ENCODE measurements at places on chromosomes 7 and 10. TPM values are rescaled to one million over a fixed set of nuclear protein-coding genes. Genes with fewer than 3 reads are reported as not detected.

The XPNPEP1 gene
- 122 TPM for total RNA-seq

The CFAP43 gene
- total RNA-seq: 0.16 TPM

The CREB3L2 gene
- 46.0 TPM for total RNA-seq

The TRIM50 gene
- not detected for total RNA-seq

The CD36 gene
- 26.5 TPM for total RNA-seq

The INSIG1 gene
- 72.1 TPM for total RNA-seq

The HPSE2 gene
- total RNA-seq: 1.8 TPM

The CADPS2 gene
- total RNA-seq: 15.2 TPM

The TMEM213 gene
- total RNA-seq: not detected

The AGAP9 gene
- total RNA-seq: 8.1 TPM

The OR6B1 gene
- not detected for total RNA-seq

The KIF20B gene
- 13.6 TPM for total RNA-seq

The LIPF gene
- total RNA-seq: not detected

The PRKAR2B gene
- total RNA-seq: 9.3 TPM

DNA sequence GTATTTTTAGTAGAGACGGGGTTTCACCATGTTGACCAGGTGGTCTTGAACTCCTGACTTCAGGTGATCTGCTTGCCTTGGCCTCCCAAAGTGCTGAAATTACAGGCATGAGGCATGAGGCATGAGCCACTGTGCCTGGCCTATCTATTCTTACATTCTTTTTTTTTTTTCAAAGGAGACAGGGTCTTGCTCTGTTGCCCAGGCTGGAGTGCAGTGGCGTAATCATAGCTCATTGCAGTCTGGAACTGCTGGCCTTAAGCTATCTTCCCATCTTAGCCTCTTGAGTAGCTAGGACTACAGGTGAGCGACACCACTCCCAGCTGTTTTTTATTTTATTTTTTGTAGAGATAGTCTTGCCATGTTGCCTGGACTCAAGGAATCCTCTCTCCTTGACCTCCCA, 20.5 kb downstream of the RSBN1L start:
- DNase-seq: no peak

GRCh38 chr10:48773580-48773979, 88.9 kb downstream of the WDFY4 start:
- DNase-seq: no peak

GRCh38 chr10:77925795-77926565, 575 bp downstream of the DLG5 start:
- DNase-seq: peak; percentile 70

- no peak for DNase-seq
Measured at GRCh38 chr7:31082017-31082416, 29.9 kb downstream of the ADCYAP1R1 start.

DNA sequence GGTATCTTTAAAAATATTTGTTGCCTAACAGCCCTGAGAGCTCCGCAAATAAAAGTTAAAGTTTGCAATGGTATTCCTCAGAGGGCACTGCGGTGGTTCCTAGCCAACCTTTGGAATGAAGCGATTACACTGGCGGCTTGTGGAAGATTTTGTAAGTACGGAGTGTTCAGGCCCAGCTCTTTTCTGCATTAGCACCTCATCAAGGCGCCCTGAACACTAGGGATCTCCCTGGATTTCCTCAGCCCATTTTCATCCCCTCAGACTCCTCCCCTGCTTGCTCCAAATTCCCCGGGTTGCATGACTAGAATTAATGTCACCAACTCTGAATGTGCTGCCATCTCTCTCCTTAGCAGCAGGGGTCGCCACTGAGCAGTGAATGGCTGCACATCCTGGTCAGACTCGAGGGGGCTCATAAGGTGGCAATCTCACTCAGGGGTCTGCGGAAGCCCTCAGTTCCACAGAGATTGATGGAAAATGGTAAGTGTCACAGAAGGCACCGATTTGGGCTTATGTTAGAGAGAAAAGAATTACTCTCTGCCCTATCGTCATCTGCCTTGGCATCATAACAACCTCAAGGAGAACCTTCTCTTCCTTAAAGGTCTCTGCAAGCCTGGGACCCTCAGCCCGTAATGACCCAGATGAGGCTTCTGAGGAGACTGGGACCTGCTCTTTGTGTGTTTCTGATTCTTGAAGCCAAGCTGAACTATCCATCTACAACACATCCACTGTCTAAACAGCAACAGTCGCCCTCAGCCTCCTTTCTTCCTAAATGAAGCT, 262.8 kb upstream of the AOAH start:
- peak; percentile 67 for DNase-seq

GRCh38 chr7:23419160-23419559, 51.1 kb downstream of the IGF2BP3 start:
- no peak for DNase-seq

DNA sequence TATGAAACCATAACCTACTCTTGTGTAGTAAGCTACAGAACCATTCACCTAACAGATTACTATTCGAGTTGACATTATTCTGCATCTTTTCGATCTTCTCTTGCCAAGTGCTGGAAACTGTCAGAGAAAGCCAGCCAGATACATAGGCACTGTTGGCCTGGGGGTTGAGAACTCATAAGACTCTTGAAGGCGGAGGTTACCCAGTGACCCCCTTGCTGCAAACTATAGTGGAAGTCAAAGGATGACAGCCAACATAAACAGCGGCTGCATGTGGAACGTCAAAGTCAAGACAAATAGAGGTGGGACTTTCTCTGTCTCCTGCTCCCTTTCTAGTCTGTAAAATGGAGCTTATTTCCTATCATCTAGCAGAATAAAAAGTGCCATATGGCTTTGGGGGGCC, 394.2 kb downstream of the LRMDA start:
- no peak for DNase-seq

DNA sequence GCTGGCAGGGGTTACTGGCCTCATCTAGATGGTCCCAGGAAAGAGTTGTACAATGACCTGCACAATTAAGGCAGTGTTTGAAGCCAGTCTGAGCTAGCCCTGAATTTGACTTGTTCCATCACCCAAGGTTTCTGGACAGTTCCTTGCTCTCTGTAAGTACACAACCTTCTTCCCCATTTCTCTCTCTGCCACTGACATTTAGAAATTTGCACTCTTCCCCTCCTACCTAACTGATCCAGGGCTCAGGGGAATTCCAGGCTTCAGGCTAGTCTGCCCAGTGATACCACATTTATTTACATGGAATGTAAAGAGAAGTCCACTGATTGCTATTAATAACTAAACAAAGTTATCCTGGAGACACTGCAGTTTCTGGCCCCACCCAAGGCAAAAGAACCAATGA, 139.0 kb upstream of the GPR26 start:
- no peak for DNase-seq

GRCh38 chr10:126476246-126476645, 88.0 kb upstream of the ADAM12 start:
- no peak for DNase-seq

DNA sequence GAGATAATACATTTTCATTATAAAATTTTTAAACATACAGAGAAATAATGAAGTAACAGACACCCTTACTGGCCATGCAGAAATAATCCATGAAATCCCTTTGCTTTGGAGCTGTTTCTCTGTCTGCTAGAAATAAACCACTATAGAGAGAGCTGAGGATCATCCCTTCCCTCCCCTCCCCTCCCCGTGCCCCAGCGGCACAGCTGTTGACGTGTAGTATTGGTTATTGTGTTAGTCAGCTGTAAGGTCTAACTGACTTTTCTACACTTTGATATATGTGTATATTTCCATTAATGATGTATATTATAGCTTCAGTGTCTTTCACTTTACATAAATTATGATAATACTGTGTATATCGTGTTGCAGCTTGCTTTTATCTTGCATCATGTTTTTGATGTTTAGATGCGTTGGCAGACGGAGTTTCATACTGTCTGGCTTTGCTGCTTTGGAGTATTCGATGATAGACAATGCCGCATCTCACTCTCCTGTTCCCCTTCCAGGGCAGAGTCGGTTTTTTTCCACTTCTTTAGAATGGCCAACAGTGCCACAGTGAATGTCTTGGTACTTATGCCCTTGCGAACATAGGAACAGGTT, 27.4 kb upstream of the GRID1 start:
- no peak for DNase-seq

DNA sequence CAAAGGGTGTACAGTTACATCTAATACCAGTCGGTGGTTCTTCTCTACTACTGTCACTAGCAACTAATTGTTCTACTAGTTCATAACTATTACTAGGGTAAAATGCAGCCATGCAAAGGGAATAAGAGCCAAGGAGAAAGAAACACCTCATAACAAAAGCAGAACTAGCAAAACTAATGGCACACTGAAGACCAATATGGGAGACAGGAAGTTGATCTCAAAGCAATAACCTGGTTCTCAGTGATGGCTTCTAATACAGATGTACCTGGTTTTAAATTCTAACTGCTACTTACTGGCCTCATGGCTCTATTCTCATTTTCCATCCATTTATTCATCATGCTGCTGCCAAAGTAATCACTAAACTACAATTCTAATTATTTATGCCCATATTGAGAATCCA, 170.3 kb downstream of the SEMA3E start:
- DNase-seq: no peak

DNA sequence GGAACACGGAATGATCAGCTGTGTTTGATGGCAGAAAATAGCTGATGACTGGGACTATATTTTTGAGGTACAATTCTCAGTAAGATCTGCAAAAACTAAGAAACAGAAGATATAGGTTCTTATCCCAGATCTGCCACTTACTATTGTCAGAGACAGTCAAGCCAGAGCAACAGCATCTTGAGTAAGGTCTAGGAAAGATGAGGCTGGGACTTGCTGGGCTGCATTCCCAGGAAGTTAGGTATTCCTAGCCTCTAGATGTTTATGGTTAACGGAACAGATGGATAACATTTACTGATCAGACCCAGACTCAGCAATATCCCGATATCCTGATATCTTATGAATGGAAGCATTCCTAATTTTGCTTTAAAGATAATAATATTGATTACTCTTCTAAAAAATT, 68.7 kb upstream of the DNAJB12 start:
- no peak for DNase-seq

GRCh38 chr7:104627516-104627915, 299.1 kb downstream of the LHFPL3 start:
- DNase-seq: no peak

GRCh38 chr10:5105626-5106025, 11.4 kb downstream of the AKR1C3 start:
- DNase-seq: no peak

DNA sequence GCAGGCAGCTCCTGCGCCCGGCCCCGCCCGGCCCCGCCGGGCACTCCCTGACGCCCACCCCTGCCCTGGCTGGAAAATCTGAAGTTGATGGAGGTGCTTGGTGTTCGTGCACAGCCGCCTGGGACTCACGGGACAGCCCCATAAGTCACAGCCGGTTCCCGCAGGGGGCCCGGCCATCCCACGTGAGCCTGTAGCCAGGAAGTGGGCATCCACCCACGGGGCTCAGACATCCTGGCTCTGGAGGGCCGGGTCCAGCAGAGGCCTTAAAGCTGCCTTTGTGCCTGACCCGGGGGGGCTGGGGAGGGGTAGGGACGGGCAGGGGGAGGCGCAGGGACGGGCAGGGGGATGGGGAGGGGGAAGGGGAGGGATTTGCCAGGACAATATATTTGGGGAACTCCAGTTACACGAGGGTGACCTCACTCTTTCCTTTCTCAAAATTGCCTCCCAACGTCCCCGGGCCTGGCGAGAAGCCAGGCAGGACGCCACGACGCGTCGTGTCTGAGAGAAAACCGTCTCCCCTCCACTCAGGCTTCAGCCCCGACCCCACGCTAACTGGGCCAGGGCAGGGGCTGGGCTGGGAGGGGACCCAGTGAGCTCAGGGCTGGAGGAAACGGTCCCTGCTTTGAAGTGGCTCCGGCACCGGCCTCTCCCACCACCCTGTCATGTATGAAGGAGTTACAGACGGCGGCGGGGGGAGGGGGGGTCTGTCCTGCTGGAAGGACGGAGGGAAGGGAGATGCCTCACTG, 82.1 kb upstream of the PDGFA start:
- peak; percentile 46 for DNase-seq

- no peak for DNase-seq
Measured at GRCh38 chr10:28566458-28567015, 33.6 kb downstream of the WAC start.

DNA sequence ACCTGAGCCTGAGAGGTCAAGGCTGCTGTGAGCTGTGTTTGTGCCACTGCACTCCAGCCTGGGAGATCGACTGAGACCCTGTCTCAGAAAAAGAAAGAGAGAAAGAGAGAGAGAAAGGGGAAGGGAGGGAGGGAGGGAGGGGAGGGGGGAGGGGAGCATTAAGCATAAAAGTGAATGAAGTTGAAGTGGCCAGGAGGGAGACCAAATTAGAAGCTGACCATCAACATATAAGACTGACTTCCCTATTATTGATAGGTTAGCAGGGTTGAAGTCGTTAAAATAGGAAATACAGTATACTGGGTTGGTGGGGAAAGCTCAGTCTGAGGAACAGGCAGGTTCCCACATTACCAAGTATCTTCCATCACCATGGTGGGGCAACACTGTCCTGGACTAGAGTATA, 117.1 kb upstream of the MKLN1 start:
- no peak for DNase-seq

DNA sequence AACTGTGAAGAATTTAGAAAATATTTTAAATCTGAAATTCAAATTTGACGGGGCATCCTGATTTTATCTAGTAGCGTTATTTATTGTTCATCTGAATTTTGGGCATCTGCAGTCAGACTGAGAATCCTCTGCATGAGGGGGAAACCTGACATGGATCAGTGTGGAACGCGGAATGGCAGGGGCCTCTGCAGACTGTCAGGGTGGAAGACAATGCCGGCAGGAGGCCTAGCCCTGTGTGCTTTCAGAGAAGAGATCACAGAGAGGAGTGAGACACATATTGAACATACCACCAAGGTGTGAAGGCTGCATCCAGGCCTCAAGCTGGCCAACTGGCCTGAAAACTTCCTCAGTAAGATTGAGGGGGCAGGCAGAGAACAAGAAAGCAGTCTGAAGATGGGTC, 921.1 kb upstream of the GHITM start:
- no peak for DNase-seq

- no peak for DNase-seq
Measured at GRCh38 chr10:93413252-93413689, 68.9 kb downstream of the MYOF start.

GRCh38 chr7:22420973-22421635, 64.2 kb upstream of the RAPGEF5 start:
- no peak for DNase-seq

- no peak for DNase-seq
Measured at GRCh38 chr10:110419265-110419664, 78.4 kb upstream of the DUSP5 start.

DNA sequence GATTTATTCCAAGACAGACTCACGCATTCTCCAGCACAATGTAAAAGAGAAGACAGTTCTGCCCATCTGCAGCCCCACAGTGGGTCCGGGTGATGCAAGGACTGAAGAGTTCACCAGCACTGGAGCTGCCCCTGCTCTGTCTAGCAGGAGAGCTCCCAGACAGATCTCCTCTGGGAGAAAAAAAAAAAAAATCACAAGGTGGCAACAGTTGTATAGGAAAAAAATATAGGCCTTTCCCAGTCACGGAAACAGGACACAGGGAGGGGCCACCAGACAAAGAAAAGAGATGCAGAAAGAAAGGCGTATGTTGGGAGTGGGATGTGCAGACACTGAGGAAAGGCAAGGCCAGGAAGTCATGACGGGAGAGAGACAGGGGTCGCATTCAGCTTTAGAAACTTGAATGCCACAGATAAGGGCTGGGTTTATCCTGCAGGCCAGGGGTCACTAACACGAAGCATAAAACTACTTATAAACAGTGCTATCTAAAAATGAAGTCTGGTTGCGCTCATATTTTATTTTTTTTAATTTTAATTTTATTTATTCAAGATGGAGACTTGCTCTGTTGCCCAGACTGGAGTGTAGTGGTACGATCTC, 54.1 kb downstream of the FAM171A1 start:
- DNase-seq: no peak

Data from colonic mucosa (tissue), 4 donors.